NCI-H1436 (cell line): ENCODE measurements at places on chromosomes 5 and 9.
A peak's percentile ranks its signal among the peaks of the same experiment; 100 is the strongest.

DNA sequence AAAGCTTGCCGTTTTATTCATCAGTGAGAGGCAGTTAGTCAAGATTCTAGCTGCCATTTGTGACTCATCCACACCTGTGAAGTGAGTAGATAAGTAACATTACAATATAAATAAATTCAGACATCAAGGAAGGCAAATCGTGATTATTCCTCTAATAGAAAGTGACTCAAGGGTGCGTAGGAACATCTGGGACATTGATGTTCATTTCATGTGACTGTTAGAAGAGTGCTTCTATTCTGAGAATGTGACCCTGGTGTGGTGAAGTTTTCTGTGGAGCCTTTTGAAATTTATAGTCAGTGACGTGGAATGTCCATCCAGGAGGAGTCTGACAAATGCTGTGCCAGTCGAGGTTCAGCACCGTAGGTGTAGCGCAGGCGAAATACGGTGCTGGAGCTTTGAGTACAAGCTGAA, 48.4 kb upstream of the FAM240B start:
- no peak for DNase-seq

DNA sequence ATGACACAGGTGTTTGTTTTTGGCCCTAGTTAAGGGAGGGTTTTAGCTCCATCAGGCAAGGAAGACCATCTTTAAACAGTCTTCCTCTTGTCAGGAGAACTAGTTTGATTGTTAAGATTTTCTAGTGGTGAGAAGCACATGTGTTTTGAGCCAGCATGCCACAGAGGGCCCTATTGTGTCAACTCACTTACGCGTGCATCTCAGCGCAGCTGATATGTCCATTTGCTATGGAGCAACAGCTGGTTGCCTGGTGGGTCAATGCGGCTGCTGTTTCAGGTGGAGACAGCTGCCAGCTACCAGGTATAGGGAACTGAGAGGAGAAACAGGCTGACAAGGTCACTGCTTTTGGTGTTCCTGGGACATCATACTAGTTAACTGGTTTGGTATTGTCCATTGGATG, 100.5 kb upstream of the PRRC1 start:
- no peak for DNase-seq

GRCh38 chr5:176776141-176776865, 34.1 kb upstream of the UNC5A start:
- no peak for DNase-seq

GRCh38 chr5:131953969-131954368, 8.5 kb upstream of the MEIKIN start:
- DNase-seq: no peak

- no peak for DNase-seq
These were observed 168.1 kb downstream of the NR3C1 start for GRCh38 chr5:143235423-143235822.

DNA sequence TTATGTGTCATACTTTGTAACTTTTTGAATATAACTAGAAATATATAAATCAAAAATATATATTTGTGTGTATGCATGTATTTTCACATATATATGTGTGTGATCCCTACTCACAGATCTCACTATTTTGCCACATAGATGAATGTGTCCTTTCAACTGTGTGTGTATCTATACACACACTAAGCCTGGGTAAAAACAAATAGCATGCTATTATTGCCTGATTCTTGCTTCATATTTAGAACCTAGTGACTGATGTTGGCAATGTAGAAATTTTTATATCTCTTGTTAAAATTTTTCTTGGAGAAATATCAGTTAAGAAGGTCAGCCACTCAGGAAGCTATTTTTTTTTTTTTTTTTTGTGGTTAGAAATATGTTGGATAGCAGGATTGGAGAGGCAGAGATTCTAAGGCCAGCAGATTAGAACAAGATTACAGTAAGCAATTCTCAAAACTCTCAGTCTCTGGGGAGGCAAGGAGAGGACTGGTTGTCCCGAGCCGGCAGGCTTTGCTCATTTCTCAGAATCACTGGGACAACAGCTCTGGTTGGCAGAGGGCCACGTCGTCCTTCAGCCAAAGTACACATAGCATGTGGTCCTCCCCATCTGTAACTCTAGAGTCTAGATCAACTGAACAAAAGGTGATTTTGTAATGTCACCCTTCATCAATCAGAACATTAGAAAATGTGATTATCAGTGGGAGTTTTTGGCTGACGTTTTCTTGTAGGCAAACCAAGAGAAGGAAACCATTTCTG, 19.7 kb downstream of the C6 start:
- DNase-seq: no peak

DNA sequence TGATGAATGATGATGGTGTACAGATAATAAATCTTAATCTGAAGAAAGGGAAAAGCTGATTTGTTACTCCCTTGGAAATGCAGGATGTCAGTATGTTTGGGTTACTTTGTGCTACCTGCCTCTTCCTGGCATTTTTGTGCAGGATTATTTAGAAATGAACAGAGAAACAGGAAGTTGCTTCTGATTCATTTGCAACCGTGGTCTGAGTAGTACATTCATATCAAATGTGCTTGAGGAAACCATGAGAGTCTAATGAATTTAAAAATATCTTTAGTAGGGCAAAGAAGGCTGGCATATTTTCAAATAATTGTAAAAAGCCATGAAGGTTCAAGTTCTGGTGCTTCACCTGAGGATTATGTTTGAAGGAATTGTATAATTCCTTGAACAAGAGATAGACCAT, 391.6 kb downstream of the TMEM161B start:
- no peak for DNase-seq

- no peak for DNase-seq
These were observed 3.2 kb downstream of the NEK6 start for GRCh38 chr9:124260769-124261603.

- peak; percentile 68 for DNase-seq
These were observed 23.1 kb upstream of the SPTLC1 start for GRCh38 chr9:92138157-92138959.

- peak; percentile 46 for DNase-seq
These were observed 20.3 kb upstream of the TOR2A start for GRCh38 chr9:127755061-127756060.
